ENCODE measurements at places on chromosomes 7 and 10. TPM values are rescaled to one million over a fixed set of nuclear protein-coding genes. Genes with fewer than 3 reads are reported as not detected.

The MRM2 gene
- 34.2 TPM for total RNA-seq

The OR6V1 gene
- not detected for total RNA-seq

The ADARB2 gene
- not detected for total RNA-seq

The RPS24 gene
- total RNA-seq, result 2,044 TPM

The IFIT1 gene
- 4.1 TPM for total RNA-seq

The NPFFR1 gene
- total RNA-seq, result 0.05 TPM

The TAS2R41 gene
- total RNA-seq, result not detected

The LIPK gene
- total RNA-seq, result not detected

The PTF1A gene
- total RNA-seq, result not detected

The OR2A5 gene
- total RNA-seq, result not detected

The CALHM3 gene
- not detected for total RNA-seq

The ZFAND2A gene
- total RNA-seq, result 16.6 TPM

The TFEC gene
- 5.6 TPM for total RNA-seq

The AKR1C8 gene
- not detected for total RNA-seq

The XRCC2 gene
- total RNA-seq, result 0.96 TPM

The CYP2C8 gene
- total RNA-seq, result 1.6 TPM

The MOGAT3 gene
- not detected for total RNA-seq

The SLC26A4 gene
- total RNA-seq, result 1.4 TPM

The MYOF gene
- 339 TPM for total RNA-seq

The CALHM1 gene
- total RNA-seq, result not detected

The ELAPOR2 gene
- 24.5 TPM for total RNA-seq

The KCNK18 gene
- not detected for total RNA-seq

The SSC4D gene
- total RNA-seq, result 0.70 TPM

The CISD1 gene
- 23.2 TPM for total RNA-seq

The PRTFDC1 gene
- 8.5 TPM for total RNA-seq

The ZNF467 gene
- total RNA-seq, result 9.7 TPM

The CDC14C gene
- total RNA-seq, result not detected

The CALCR gene
- total RNA-seq, result 0.16 TPM

The NYAP1 gene
- total RNA-seq, result 0.68 TPM

The TRIM74 gene
- 2.1 TPM for total RNA-seq

The UCN3 gene
- not detected for total RNA-seq

The GIMAP1 gene
- 3.5 TPM for total RNA-seq

The SFRP5 gene
- 0.81 TPM for total RNA-seq

The TUBAL3 gene
- total RNA-seq, result not detected

The EGFR gene
- total RNA-seq, result 144 TPM

The C1QL3 gene
- total RNA-seq, result 0.39 TPM

The HOXA13 gene
- 15.6 TPM for total RNA-seq
